CD4-positive, CD25-positive, alpha-beta regulatory T cell (primary cell): ENCODE measurements at places on chromosomes 3 and 15. TPM values are rescaled to one million over a fixed set of nuclear protein-coding genes. Genes with fewer than 3 reads are reported as not detected.

GRCh38 chr15:90871716-90872485 is 3.5 kb downstream of the FURIN start:
- peaks cover 8% of the 10 kb centered on the region for H3K36me3 ChIP-seq
- H3K27me3 ChIP-seq = no peaks in the 10 kb centered on the region
- peak overlapping the region; percentile 41 for H3K27ac ChIP-seq
- H3K4me1 ChIP-seq = peaks cover 41% of the 10 kb centered on the region
- DNase-seq = no peak
- peak overlapping the region; percentile 71 for H3K4me3 ChIP-seq

GRCh38 chr15:32649342-32649741 is 7.8 kb downstream of the SCG5 start:
- H3K36me3 ChIP-seq = peaks cover 6% of the 10 kb centered on the region
- no peaks in the 10 kb centered on the region for H3K4me1 ChIP-seq
- DNase-seq = no peak
- H3K27ac ChIP-seq = no peak overlapping the region
- H3K27me3 ChIP-seq = no peaks in the 10 kb centered on the region

- no peak for DNase-seq
- no peak overlapping the region for H3K27ac ChIP-seq
Measured at GRCh38 chr3:12198301-12198700, 39.6 kb upstream of the TIMP4 start.

DNA sequence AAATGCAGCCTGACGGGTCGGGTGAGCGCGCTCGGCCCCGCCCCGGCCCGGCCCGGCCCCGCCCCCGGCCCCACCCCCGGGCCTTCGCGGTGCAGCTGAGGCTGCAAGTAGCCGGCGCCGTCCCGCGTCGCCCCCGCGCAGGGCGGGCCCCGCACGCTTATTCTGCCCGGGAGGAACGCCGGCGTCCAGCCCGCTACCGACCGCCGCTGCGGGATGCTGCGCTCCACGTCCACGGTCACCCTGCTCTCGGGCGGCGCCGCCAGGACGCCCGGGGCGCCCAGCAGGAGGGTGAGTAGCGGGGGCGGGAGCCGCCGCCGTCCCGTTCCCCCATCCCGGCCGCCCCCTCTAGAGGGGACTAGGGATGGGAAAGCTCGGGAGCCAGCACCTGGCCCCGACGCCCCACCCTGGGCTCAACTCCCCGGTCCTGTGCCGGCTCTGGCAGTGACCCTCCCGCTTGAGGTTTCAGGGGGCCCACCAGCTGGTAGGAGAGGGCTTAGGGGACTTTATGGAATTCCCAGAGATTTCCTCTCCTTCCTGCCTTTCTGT is at the start of gene MYZAP:
Gene MYZAP (plus strand): TSS at position 83 of the 546 bp plus-strand sequence. CDS start 131 bp downstream, at position 214.
- peaks cover 12% of the 10 kb centered on the region for H3K4me1 ChIP-seq
- H3K36me3 ChIP-seq = no peaks in the 10 kb centered on the region
- no peak within 1 kb of the TSS for H3K27ac ChIP-seq
- H3K27me3 ChIP-seq = peaks cover 2% of the 10 kb centered on the region
- no peak within 1 kb of the TSS for H3K4me3 ChIP-seq
- DNase-seq = peak; percentile 21

TM4SF4 gene
- total RNA-seq = not detected

DNA sequence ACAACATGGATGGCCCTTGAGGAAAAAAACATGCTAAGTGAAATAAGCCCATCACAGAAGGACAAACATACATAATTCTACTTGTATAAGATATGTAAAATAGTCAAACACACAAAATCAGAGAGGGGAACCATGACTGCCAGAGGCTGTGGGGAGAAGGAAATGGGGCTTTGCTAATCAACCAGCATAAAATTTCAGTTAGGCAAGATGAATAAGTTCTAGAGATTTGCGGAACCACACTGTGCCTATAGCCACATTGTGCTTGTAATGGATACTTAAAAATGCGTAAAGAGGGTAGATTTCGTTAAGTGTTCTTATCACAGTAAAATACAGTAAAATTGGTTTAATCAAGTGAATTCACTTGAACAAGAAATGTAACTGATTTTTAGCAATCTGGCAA is 33.7 kb upstream of the SPTBN5 start:
- H3K36me3 ChIP-seq = peaks cover 12% of the 10 kb centered on the region
- H3K4me1 ChIP-seq = peaks cover 8% of the 10 kb centered on the region
- H3K27ac ChIP-seq = no peak overlapping the region
- DNase-seq = no peak

RTP1 gene
- not detected for total RNA-seq

CFAP92 gene
- not detected for total RNA-seq
